Stimulated activated CD8-positive, alpha-beta memory T cell treated with anti-CD3 and anti-CD28 coated beads, Interleukin-4, amount 100 ng/mL, for 4 hours (primary cell): ENCODE measurements at places on chromosomes 6 and 20.

DNA sequence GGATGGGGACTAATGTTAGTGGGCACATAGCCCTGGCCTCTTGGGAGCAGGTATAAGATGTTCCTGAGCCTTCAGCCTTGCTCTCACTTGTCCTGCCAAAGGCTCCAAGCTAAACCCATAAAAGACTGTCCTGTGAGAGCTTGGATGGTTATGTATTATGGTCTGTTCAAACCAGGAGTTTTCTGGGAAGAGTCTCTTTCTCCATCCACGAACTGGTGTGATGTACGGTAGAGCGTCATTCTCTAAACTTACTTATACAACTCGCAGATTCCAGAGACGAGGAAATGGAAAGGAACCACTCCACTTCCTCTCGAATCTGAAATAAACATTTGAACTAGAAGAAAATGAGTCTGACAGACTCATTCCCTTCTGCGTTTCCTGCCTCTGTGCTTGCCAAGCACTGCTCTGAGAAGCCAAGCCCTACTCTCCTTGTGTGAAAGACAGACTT lies 5.3 kb downstream of the SOBP start:
- no peak for DNase-seq

DNA sequence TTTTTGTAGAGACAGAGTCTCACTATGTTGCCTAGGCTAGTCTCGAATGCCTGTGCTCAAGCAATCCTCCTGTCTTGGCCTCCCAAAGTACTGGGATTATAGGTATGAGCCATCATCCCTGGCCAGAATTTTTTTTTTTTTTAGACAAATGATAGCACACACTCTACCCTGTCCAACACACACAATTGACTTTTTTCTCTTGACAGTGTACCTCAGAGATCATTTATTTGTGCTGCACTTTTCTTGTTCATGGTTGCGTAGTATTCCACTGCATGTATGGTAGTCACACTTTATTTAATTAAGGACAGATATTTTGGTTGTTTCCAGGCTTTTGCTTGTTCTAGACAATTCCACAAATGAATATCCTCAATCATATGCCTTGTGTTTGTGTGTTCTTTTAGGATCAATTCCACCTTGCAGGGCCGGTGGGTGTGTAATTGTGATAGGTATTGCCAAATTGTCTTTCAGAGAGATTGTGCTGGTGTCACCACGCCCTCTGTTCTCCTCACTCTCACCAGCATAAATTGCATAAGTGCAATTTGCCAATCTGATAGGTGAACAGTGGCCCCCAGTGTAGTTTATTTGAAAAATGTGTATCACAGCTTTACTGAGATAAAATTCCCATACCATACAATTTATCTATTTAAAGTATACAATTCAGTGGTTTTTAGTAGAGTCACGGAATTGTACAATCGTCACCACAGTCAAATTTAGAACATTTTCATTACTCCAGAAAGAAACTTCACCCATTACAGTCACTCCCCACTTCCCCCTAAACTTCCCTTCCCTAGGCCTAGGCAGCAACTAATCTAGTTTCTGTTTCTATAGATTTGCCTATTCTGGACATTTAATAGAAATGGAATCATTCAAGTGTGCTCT lies 20.1 kb downstream of the SRC start:
- DNase-seq = no peak

DNA sequence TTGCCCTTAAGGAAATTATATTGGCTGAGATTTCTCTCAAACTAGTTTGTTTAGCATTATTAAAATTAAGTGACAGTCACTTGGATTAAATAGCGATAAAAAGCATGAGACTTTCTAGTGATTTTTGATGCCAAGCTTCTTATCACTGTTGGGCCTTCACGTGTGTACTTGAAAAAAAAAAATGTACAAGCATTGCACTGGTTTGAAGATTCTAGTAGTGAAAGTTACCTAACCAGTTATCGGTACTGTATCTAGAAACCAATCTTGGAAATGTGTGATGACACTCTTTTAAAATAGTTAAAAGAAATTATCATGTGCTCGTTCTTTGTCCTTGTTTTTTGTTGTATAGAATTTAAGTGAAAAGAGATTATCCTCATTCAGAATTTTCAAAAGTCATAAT lies 102.1 kb downstream of the SCAF8 start:
- no peak for DNase-seq

DNA sequence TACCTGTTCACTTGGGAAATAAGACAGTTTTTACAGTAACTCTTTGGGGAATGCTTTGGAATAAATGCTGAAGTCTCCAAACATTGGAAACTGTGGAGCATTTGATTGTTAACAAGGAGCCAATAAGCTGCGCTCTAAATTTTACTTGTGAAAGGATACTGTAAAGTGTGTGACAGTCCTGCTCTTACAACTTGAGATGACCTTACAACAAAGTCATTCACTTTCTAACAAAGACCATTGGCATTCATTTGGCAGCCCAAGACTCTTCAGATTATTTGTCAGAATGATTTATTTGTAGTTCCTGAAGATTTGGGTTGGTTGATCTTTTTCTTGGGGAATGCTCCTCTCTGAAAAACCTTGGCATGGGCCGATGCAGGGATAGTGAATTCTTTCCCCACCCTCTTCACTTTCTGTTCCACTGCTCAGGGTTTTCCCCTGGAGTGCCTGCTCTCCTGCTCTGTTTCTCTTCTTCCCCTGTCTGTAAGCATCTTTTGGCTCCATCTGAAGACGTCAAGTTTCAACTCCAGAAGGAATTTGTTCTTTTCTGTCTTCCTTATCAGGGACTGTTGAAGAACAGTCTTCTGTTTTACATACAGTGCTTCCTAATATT lies 116.4 kb downstream of the AKAP7 start:
- DNase-seq = no peak

DNA sequence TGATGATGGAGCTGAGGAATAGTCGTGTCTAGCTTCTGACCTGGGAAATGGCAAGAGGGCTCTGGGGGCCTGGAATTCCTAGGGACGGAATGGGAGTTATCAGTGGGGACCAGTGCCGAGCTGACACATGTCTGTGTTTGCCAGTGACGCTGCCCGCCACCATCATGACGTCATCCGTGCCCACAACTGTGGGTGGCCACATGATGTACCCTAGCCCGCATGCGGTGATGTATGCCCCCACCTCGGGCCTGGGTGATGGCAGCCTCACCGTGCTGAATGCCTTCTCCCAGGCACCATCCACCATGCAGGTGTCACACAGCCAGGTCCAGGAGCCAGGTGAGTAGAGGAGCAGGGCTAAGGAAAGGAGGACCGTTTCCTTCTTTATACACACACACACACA lies 3.8 kb upstream of the CUL9 start:
- DNase-seq = no peak

DNA sequence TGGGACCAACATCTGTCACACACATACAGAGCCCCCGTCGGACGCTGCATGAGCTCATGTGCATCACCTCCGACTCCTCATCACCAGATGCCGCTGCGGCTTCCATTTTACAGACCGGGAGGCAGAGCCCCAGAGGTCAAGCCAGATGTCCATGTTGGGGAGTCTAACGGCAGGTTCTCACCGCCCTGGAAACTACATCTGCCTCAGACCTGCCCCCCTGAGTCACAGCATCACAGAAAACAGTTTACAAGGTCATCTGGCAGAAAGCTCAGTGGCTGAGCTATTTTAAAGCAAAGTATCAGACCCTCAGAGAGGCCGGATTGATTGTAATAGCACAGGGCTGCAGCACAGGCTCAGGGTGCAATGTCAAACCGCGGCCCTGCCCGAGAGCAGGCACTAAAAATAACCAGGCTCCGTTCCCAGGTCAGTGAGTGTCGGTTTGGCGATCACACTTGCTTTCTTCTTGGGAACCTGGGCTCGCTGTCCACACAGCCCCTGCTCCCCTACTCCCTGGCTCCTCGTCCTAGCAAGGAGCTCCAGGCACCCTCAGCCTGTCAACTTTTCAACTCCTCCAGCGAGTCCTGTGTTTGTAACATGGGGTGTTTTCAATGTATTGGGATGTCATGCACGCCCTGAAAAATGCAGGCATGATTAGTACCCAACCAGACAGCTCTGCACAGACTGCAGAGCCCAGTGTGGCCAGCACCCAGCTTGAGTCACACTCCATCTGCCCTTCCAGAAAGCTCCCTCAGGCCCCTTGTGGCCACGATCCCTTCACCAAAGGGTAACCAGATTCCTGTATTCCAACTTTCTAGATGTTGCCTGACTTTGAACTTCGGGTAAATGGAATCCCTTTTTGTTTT lies 264.5 kb downstream of the CDH4 start:
- no peak for DNase-seq

GRCh38 chr6:165308926-165309731 lies at the start of gene C6orf118:
C6orf118 (minus strand) TSS chr6:165309605; CDS start chr6:165309586, 19 bp downstream.
- no peak for DNase-seq

DNA sequence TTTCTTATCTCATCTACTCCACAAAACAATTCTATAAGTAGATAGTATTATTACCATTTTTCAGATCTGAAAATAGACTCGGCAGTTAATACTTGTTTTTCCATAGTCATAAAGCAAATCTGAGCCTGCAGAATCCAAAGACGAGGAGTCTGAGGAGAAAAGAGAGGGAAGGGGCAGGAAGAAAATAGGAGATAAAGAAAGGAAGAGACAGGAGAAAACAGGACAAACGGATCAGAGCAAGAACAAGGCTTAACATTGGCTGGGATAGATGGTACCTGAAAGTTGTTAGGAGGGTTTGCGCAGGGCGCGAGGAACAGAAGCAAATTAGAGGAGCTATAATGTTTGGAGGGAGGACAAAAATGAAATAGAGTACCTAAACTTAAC lies 639 bp upstream of the PPIL1 start:
- DNase-seq = no peak

DNA sequence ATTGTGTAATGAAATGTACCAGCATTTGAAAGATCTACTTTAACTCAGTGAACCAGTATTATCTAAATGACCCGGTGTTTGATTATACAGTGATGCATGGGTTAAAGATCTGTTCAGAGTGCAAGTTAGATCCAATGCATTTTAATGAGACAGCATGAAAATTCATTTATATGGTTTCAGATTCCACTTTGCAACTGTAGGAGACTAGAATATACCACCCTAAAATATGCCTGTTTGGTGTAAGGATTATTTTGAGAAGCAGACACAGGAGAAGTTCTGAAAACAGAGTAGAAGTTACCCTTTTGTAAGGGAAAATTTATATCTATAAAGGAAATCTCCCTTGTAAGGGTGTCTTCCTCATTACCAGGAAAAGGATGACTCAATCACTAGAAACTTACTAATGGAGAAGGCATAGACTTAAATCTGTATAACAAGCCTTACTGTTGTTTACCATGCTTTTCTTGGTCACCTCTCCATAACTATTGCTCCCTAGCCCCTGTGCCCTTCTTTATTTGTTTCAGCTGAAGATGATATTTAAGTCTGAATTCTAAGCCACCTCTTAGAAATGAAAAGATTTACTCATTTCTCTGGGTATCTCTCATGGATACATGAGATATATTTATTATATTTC lies 105.4 kb downstream of the NCOA3 start:
- no peak for DNase-seq

GRCh38 chr20:15708984-15709598 lies 864.2 kb downstream of the KIF16B start:
- DNase-seq = peak; percentile 6

DNA sequence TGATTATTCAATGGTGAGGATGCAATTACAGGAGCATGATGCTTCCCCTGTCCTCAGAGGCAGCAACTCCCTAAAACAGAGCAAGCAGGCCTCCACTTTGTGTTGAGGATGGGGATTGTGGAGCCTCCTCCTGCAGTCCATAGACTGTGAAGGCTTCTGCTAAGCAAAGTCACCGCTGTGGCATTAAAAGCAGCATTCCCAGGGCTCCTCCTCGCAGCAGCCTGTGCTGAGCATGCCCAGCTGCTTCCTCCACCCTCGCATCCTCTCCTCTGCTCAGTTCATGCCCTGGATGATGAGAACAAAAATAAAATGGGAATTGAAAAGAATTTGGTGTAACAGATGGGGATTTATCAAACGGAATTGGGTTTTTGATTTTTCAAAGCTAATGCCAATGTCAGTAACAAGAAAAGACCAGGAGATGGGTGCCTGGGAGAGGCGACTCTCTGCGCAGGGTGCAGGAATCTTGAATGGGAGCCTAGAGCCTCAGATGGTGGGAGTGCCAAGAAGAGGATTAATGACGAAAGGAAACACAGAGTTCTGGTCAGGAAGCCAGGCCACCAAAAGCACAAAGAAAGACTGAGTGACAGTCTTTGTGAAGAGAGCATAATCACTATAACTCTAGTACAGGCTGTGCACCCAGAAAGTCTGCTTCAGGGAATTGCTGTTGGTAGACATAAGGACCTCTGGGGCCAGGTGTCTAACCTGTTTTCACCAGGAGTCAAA lies 347.6 kb downstream of the TPBG start:
- no peak for DNase-seq

GRCh38 chr6:150659046-150659763 lies 59.5 kb downstream of the PLEKHG1 start:
- DNase-seq = no peak
